ENCODE measurements at places on chromosomes 6 and 20.

DNA sequence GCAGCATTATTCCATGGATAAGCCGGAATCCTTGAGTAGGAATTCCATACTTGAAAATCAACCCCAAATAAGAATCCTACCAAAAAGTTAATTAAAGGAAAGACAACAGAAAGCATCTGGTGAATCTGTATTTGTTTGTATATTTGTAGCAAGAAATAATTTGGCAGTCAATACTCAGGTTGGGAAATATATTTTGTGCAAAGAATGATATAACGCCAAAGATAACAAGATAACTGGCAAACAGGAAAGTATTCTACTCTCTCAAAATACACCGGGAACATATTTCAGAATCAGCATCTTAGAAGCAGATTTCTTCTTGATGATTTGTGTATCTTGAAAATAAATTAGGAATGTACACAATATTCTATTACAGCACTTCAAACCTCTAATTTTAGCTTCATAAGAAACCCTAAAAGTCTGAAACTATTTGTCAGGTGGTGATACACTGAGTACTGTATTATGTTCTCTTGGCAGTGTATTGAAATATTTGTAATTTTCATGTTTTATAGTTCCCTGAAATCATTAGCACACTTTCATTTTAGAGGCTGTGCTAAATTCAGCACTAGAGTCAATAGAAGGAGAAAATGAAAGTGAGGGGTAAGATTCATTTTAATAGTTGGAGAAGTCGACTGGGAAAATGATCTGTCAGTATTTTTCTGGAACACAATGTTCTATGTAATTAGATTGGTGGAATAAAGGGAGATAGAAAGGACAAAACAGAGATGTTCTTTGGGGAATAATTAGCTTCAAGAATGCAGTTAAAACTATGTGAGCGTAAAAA is 879.7 kb upstream of the GJE1 start:
- no peak for DNase-seq

DNA sequence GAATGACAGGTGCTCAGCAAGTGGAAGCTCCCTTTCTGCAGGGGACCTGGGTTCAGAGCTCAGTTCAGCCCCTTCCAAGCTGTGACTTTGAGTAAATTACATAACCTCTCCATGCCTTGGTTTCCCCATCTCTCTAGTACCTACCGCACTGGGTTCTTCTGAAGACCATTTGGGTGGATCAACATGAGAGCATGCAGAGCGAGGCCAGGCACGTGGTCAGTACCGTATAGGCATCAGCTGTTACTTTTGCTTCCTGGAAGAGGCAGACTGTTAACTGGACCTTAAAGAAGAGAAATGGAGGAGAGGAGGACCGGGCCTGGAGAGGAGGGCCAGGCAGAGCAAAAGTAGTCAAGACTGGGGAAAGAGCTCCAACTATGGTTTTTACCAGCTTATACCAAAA is 1.7 kb upstream of the MYLK2 start:
- DNase-seq = no peak

DNA sequence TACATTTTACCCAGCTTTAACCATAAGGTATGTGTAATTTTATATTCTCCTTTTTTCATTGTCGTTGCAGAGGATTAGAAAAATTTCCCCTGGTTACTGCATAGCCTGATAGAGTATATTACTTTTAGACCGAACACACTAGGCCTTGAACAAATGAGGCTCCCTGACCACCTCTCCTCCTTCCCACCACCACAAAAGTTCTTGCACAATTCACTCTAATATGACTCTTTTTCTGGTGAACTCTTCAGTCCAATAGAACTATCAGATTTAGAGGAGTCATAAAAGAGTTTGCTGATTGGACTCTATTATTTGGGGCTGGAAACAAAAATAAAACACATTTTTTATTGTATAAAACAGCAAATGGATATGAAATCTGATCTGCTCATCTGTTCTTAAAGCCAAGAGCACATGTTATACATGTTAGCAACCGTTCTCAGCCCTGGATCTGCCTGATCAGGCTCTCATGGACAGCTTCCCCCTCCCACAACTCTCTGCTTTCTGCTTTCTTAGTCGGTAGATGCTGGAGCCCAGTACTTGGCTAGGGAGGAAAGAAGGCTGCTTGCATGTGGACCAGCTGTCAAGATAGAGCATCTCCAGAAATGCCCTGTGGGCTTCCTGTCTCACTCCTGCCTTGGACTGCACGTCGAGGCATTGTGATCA is 83.5 kb downstream of the CD164 start:
- no peak for DNase-seq

GRCh38 chr6:83594941-83595340 is 82.6 kb downstream of the PRSS35 start:
- DNase-seq = no peak

DNA sequence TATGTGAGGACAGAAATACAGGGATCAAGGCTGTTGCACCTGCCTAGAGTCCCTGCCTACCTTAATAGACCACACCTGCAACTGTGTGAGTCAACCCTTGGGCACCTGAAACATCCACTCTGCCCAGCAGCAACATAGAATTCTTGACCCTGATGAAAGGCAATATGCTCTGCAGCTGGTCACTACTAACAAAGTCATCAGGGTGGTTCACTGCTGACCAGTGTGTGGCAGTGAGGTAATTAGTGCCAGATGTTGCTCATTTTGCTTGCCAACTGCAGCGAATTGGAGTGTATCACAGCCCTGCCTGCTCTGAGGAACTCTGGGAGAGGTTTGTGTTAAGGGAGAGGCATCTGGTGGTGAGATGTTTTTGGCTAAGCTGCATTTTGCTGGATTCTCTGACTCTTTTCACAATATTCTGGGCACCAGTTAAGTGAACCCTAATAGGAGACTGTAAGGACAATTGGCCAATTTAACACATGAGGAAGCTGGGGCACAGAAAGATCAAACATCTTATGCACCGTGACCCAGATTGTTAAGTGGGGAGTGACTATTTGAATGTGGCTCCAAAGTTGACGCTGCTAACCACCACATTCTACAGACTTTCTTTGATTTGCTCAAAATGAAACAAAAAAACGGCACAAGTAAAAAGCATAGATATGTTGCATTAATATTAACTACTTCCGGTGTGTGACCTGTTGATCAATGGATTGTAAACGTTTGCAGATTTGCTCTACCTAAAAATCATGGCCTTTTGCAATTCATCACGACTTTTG is 61.9 kb upstream of the OPRM1 start:
- DNase-seq = peak; percentile 68

GRCh38 chr20:25057234-25058050 is 497 bp downstream of the ACSS1 start:
- peak; percentile 34 for DNase-seq

- no peak for DNase-seq
Observed at GRCh38 chr6:158324136-158324535, 11.9 kb downstream of the TULP4 start.

DNA sequence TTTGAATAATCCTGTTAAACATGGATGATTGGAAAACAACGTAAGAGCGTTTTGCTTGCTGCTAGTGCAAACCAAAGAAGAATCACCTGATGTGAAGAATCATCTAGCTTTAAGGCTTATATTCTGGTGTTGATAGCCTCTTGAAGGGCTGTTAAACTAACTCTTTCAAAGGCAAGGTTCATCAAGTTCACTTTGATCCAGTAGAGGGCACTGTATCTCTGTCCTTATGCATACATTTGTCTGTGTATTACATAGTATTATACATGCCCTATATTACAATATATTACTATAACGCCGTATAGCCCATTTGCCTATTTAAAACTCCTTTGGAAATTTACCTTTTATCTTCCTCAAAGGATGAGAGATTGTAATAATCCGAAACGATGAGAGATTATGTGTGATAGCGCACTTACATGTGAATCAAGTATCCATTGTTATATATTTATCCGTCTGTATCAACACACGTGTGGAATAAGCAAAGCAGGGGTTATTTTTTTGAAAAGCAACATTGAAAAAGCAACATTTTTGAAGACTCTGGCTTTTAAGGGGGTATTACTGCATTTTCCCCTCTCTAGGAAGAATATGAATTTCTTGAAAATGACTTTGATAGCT is 50.8 kb upstream of the NRN1 start:
- peak; percentile 52 for DNase-seq

DNA sequence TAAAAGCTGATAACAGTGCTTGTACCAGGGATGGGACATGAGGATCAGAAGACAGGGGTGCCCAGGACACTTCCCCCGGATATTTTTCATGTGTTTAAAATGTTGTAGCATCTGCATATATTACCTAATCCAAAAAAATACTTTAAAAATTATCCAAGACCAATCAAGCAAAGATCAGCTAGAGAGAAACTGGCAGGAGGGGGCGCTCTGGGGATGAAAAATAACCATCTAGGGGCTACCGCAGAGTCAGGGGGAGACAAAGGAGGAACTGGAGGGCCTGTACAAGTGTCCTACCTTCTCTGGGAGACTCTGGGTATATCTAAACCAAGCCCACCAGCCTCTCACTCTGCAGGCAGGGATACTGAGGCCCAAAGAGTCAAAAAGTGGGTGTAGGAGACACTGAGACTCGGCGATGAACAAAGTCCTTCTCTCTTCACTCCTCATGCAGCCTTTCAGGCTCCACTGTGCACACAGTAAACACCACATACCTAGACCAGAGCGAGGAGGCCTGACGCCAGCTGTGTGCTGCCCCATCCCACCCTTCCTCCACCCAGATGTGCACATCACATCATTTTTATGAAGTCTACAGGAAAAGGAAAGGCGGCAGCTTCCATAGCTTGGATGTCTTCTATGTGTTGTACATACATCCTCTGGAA is 9.8 kb downstream of the RIMS4 start:
- no peak for DNase-seq

DNA sequence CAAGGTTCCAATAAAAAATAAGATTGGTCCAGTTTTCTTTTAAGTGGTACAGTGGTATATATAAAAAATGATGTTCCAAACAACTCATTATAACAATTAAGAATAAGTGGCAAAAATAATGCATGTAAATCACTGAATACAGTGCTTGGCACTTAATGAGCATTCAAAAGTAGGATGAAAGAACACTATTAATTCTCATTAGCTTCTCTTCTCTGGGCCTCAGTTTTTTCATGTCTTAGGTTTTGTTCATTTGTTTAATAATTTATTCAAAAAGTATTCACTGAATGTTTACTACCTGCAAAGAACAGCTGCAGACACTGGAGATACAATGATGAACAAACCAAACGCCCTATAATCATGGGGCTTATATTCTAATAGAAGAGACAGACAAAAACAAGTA is 21.1 kb downstream of the BCL2L1 start:
- no peak for DNase-seq

- peak; percentile 86 for DNase-seq
Observed at GRCh38 chr20:56788671-56789610, 159.8 kb downstream of the TFAP2C start.

DNA sequence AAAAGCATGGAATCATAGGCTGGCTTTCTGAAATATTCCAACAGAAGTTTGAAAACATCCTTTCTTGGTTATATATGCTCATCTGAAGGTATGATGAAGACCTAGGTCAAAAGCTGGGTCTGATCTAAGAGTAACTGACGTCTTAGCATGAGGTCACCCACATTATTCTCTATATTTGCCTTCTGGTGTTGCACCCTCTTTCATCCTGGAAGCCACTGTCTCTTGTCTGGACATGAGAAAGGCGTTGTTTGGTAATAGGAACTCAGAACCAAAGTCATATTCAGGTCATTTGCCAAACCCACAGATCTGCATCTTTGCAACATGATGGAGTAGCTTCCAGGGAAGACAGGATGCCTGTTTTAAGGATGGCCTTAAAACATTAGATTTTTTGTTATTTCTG is 17.6 kb downstream of the GABRR1 start:
- no peak for DNase-seq

DNA sequence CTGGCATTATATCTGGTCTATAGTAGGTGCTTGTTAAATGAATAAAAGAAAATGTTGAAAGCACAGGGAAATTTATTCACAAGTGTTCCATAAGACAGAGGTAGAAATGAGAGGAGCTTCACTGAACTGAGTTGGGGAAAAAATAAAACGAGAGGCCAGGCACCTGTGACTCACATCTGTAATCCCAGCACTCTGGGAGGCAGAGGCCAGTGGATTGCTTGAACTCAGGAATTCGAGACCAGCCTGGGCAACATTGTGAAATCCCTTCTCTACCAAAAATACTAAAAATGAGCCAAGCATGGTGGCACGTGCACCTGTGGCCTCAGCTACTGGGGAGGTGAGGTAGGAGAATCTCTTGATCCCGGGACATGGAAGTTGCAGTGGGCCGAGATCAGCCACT is 28.1 kb upstream of the IBTK start:
- DNase-seq = no peak

DNA sequence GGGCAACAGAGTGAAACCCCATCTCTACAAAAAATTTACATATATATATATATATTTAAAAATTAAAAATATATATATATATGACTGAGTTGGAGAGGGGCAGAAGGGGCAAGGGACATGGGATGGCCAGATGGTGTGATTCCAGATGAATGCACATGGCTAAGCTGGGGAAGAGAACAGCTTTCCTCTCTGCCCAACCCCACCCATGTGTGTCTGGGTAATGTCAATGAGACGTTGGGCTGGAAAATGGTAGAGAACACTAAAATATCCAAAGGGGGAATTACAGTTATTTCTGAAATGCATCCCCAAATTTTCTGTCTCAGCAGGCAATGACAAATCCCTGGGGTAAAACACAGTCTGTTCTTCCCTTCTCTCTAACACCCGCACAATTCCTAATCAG is 31.2 kb upstream of the CCND3 start:
- no peak for DNase-seq

- peak; percentile 13 for DNase-seq
Observed at GRCh38 chr6:132780770-132781371, 17.6 kb downstream of the SLC18B1 start.

- DNase-seq = no peak
Observed at GRCh38 chr20:38812182-38812581, 6.7 kb downstream of the PPP1R16B start.

Measured in A172 (cell line).